ENCODE measurements at places on chromosomes 16 and 17.

DNA sequence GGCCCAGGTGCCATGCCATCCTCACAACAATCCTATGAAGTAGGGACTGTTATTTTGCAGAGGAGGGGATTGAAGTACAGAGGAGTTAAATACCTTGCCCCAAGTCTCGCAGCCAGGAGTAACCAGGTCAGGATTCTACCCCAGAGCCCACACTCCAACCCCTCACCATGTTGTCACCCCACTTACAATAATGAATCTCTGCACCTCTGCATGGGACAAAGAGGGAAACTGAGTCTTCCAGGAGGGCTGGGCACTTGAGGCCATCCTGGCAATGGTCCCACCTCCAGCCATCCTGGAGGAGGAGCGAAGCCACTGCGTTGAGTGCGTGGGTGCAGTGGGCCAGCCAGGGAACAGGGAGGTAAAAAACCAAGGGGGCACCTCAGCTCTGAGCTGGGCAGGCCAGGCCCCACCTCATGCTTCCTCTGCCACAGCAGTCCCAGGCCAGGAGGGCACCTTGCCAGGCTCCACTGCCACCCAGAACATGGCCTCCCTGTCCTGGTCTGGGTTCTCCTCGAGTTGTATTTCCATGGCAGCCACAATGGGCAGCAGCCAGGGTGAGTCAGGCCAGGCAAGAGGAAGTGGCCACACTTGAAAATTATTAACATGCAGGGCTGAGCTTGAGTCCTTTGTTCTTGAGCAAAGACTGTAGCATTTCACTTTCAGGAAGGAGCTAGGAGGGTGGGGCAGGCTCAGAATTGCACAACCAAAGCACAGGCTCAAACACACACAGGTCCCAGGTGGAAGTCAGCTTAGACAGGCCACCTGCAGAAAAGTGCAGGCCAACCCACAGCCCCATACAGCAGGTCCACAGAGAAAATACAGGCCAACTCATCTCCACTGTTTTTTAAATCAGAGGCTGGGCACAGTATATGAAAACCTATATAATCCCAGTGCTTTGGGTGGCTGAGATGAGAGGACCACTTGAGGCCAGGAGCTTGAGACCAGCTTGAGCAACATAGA is 52.1 kb downstream of the CUEDC1 start:
- no peak for DNase-seq

- no peak for DNase-seq
These were observed 60.6 kb downstream of the C16orf82 start for GRCh38 chr16:27127308-27127707.

- DNase-seq, result no peak
These were observed 29.5 kb upstream of the CREBBP start for GRCh38 chr16:3909791-3910583.

GRCh38 chr16:10923650-10924214 is 18.5 kb downstream of the DEXI start:
- DNase-seq, result no peak

DNA sequence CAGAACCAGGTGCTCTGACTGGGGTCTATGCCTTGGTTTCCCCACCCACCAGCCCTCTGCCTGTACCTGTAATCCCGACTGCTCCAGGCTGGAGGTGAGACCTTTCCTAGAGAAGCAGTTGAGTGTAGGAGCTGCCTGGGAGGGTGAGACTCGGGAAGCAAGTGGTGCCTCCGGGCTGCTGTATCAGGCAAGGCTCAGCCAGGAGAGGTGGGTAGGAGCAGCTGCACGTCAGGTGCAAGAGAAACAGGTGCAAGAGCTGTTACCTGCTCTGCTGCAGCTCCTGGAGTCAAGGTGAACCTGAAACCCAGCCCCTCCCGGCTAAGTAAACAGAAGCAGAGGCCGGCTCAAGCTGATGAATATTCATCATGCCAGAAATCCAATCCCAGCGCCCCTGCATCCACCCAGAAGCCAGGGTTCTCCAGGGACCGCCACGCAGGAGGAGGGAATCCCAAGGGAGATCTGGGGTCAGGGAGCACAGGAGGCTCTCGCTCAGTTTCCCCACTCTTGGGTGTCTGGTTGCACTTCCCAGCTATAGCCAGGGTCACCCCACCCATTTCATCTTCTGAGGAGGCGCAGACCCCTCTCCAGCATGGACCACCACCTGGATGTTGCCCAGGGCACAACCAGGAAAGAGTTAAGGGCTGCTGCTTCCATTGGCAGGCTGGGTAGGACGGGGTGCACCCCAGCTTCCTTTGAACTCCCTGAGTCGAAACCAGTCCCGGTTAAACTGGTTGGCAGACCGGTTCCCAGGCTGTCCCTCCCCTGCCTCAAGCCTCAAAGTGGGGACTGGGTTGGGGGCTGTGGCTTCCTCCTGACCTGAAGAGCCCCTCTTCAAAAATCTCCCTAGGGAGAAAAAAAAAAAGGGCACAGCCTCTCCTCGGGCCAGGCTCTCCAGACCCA is at the start of gene PRR15L:
Gene PRR15L (minus strand): TSS at position 293 of the 900 bp plus-strand sequence. CDS start 4,649 bp downstream, outside the sequence.
- DNase-seq, result no peak

GRCh38 chr16:79303959-79304387 is 296.6 kb downstream of the MAF start:
- DNase-seq, result no peak

GRCh38 chr17:63511331-63511730 is 11.8 kb upstream of the KCNH6 start:
- no peak for DNase-seq

DNA sequence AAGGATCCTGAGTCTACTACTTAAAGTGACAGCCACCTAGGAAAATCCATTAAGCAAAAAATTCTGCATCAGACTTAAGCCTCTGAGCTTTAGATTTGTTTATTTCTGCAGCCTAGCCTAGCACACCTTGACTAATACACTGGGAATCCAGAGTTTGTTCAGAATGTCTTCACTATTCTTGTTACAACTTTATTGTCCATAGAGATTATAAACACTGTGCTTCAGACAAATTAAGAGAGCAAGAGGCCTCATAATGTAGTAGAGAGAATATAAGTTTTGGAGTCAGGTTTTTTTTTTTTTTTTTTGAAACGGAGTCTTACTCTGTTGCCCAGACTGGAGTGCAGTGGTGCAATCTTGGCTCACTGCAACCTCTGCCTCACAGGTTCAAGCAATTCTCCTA is 8.9 kb upstream of the THUMPD1 start:
- DNase-seq, result no peak

DNA sequence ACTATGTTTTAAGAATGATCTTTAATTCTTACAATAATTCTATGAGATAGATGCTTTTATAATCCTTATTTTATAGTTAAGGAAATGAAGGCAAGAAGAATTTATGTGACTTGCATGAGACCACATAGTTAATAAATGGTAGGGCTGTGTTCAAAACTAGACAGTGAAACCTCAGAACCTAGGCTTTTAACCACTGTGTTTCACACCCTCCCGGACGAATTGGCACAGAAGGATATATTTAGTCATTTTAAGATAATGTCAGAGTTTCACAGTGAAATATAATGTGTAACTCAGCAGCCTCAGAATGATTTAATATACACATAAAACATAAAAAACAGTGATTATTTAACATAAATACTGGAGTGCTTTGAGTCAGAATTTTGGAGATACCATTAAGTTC is 57.0 kb downstream of the NSRP1 start:
- no peak for DNase-seq

DNA sequence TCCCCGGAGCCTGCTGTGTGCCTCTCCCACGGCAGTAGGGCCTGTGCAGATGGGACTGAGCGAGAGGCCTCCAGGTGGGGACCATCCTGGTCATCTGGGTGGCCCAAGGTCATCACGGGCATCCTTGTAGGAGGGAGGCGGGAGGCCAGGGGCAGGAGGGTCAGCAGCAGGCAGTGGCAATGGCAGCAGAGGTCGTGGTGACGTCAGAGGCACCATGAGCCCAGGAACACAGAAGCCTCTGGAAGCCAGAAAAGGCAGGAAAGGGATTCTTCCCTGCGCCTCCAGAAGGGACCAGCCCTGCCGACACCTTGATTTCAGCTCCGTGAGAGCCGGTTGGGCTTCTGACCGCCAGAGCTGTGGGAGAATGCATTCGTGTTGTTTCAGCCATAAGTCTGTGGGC is 190.3 kb downstream of the BANP start:
- no peak for DNase-seq

- DNase-seq, result no peak
These were observed 16.3 kb downstream of the KANSL1 start for GRCh38 chr17:46176975-46177374.

- peak; percentile 36 for DNase-seq
These were observed 24.8 kb downstream of the ITPRIPL2 start for GRCh38 chr16:19138601-19139000.

DNA sequence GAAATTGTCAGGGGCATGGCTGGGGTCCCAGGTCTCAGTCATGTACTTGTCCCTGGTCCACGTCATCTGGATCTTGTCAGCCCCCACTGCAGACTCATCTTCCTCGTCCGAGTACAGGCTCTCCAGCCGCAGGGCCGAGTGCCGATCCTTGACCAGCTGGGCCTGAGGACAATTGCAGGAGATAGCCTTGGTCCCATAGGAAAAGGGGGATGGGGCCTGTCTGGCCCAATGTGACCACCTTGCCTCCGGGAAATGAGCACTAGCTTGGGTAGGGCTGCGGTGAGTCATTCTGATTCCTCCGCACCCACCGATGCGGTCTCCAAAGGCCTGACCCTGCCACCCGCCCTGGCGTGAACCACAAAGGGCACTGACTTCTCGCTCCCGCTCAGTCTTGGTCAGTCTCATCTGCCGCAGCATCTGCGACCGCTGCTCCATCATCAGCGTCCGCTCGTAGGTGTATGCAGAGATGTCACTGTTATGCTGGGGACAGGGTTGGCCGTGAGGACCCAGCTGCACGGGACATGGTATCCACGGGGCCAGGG is 1.5 kb upstream of the LCAT start:
- no peak for DNase-seq

DNA sequence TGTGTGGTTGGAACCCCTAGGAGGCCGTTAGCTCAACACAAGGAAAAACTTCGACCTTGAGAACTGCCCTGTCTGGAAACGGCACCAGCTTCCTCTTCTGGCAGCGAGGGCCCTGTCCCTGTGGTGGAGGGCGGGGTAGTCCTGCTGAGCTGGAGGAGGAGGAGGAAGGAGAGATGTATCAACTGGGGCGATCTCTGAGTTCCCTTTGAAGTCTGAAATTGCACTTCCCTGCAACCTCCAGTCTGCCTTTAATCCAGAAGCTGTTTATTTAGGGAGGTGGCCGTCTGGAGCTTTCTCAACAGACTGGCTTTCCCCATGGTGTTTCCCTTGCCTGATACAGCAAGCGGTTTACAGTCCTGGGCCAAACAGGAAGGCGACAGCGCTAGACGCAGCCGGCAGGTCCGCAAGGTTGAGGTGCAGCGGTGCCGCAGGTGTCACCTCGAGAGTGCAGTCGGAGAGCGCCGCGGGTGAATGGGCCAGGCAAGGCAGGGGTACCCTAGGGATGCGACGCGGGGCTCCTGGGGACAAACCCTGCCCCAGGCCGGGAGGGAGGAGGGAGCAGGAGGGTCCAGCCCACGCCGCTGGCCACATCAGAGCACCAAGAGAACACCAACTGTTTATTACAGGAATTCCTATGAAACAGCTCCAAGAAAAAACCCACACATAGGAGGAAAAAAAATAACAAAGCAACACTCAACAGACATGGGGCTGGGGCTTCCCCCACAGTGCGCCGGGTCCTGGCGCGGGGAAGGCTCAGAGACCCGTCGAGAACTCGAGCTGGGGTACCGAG is 11.4 kb upstream of the MRPS23 start:
- no peak for DNase-seq

DNA sequence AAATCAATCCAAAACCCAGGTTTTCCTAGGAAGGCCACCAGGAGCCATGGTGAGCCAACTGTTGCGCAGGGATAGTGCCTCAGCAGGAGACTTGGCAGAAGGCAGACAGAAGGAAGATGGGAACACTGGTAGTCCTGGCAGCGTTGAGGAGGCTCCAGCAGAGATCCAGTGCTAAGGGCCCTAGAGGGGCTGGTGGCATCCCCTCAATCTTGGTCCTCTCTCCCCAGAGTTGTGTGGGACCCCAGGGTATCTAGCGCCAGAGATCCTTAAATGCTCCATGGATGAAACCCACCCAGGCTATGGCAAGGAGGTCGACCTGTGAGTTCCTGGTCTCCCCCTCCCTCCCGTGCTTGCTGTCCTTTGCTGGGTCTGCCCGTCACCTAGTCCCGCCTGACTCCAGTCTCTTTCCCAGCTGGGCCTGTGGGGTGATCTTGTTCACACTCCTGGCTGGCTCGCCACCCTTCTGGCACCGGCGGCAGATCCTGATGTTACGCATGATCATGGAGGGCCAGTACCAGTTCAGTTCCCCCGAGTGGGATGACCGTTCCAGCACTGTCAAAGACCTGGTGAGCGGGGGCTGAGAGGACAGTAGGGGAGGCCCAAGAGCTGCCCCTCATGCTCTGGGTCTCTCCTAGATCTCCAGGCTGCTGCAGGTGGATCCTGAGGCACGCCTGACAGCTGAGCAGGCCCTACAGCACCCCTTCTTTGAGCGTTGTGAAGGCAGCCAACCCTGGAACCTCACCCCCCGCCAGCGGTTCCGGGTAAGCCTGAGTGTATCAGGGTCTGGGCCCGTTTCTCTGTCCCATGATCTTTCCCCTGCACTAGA is 5.7 kb downstream of the CFAP119 start:
- no peak for DNase-seq

DNA sequence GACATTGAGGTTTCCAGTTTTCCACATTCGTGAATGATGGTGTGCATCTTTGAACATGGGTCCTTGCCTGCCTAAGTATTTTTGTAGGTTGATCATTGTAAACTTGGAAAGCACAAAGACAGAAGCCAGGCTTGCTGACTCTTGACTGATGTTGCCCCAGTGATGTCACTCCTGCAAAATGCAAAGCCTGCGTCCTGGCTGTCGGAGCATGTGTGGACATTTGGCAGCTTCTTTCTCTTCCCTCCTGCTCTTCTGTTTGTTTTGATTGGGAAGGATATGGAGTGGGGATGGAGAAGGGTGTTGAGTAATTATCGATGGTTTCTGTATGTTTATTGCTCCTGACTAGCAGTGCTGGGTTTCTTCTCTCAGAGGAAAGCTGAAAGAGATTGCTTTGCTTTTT is 3.2 kb downstream of the NDE1 start:
- DNase-seq, result no peak

- DNase-seq, result no peak
These were observed 237.2 kb downstream of the GSG1L start for GRCh38 chr16:27826081-27826892.

GRCh38 chr17:67489273-67489672 is 112.2 kb downstream of the PITPNC1 start:
- no peak for DNase-seq

GRCh38 chr17:74916136-74916850 is 6.8 kb downstream of the USH1G start:
- DNase-seq, result no peak

DNA sequence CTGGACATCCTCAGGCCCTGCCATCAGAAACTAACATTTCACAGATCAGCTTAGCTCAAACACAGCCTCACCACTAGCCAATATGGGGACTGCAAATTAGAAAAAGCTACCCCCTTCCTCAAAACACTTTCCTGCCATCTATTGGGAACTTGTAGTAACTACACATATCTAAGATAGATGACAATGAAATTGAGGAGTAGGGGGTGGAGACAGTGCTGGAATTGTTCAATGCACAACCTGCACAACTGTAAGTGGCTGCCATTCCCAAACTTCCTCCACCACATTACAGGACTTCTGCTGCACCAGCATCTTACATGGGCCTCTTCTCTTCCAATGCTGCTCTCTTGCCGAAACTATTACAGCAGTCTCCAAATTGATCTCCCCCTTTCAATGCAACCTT is 21.9 kb downstream of the AIPL1 start:
- DNase-seq, result no peak

GRCh38 chr16:2799859-2800226 is 1.6 kb downstream of the PRSS41 start:
- DNase-seq, result no peak

- no peak for DNase-seq
These were observed 13.1 kb downstream of the FMNL1 start for GRCh38 chr17:45234641-45235415.
